8988T (cell line): ENCODE measurements at places on chromosomes 4 and X.

GRCh38 chrX:48569958-48570357, 4.3 kb upstream of the RBM3 start:
- DNase-seq, result no peak

GRCh38 chr4:159240687-159241086, 137.8 kb downstream of the RAPGEF2 start:
- no peak for DNase-seq

DNA sequence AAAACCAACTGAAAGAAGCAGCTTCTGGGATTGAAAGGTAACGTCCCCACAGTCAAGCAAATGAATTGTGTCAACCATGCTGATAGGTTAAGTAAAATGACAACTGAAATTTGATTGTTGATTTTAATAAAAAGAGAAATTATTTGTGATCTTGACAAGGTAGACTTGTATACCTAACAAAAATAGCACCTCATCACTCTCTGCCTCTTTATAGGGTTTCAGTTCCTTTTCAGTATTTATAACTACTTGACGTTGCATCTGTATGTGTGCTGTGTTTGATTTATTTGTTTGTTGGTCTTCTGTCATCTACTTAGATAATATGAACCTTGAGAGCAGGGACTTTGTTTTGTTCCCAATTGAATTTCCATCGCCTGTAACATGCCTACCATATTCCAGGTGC, 7.9 kb upstream of the PPP3CA start:
- no peak for DNase-seq

DNA sequence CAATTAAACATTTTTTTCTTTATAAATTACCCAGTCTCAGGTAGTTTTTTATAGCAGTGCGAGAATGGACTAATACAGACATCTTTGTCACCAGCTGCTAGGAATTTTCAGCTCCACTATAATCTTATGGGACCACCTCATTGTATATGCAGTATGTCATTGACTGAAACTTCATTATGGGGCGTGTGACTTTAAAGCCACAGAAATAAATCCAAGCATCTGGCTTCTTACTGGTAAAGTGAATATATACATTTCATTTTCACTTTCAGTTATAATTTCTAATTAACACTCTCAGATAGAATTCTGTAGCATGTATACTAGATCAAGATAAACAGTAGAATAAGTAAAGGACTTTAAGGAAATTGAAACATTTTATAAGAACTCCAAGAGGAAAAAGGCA, 21.9 kb downstream of the IL15 start:
- no peak for DNase-seq

- DNase-seq, result no peak
These were observed 18.1 kb upstream of the FAM241A start for GRCh38 chr4:112127048-112127637.

- DNase-seq, result no peak
These were observed 79.2 kb downstream of the RTL5 start for GRCh38 chrX:72052415-72053090.

DNA sequence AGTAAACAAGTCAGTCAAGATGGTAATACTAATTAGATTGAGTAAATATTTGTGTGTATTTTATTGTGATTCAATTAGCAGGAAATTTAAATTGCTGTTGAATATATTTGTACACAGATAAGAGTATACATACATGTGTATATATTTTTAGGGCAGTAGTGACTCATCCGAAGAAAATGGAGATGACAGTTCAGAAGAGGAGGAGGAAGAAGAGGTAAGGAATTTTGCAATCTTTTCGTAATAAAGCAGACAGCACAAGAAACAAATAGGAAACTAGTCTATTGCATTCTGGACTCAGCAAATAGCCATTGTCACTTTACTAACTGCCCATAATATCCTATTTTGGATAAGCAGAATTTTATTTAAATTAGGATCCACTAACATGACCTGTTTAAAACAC, 6.6 kb downstream of the IBSP start:
- DNase-seq, result no peak

- no peak for DNase-seq
These were observed 35.0 kb upstream of the DKK2 start for GRCh38 chr4:107071108-107071507.

DNA sequence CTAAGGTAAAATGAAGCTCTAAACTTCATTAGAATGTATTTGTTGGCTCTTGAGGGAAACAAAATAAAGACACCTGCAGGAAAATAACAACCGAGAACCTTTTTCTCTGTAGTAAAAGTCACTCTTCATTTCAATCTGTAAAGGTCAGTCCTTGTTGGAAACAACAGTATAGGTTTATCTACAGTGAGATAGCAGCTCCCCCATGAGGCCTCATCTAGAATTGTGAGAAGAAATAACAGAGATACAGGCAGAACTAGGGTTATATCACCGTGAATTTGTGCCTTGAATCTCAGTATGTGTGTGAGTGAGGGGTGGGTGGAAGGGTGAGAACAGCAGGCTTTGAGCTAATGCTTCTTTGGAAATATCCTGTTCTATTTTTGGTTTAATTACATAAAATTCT, 107.8 kb upstream of the FMR1 start:
- no peak for DNase-seq

- no peak for DNase-seq
These were observed 58.1 kb upstream of the JADE1 start for GRCh38 chr4:128751354-128751753.

GRCh38 chr4:38856524-38857337, at the start of gene TLR6:
Gene TLR6, minus strand, starts transcription at chr4:38856817. Its CDS starts 27,344 bp downstream, at chr4:38829473.
- DNase-seq, result no peak

DNA sequence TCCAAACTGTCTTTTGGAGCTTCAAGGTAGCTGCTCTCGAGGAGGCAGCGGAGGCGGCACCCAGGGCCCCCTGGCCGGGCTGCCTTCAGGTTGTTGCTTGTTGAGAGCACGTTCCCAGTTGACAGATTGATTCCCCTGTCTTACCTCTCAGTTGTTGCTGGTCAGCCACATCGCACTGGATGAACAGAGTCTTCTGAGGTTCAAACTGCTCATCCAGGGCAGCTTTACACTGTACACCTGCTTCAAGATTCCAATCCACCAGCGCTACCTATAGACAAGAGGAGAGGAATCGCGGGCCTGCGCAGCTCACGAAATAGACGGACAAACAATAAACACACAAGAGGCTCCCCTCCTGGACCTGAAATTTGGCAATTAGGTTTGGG, 497 bp downstream of the HPGD start:
- no peak for DNase-seq

DNA sequence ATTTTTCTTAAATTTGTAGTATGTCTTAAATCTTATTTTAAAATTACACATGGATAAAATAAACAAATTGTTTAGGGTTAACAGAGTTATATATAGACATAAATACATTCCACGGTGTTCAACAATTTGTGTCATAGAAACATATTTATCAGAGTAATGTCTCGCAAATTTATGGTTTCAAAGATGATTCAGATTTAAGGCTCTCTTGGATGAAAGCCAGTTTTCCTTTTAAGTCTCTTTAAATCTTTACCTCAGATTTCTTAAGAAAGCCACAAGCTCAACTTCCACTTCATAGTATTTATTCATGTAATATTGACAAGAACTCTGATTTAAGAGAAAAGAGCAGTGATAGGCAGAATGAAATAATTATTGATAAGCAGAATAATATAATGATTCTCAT, 1254.8 kb upstream of the ADGRL3 start:
- no peak for DNase-seq

- no peak for DNase-seq
These were observed 469.6 kb downstream of the PDGFC start for GRCh38 chr4:156501962-156502361.

DNA sequence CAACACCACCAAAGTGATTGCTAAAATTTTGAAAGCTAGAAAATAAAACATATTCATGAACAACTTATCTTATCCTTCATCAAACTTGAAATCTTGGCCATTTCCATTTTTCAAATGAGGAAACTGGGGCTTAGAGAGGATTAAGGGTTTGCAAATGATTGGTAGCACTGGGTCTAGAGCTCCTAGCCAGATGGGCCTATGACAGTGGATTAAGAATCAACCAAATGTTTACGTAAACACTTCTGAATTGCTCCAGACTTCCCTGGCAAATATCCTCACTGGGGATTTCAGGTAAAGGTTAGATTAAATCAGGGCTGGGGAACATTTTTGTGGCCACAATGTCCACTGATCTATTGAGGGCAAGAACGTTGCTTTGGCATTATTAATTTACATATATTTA, 241.2 kb downstream of the ANK2 start:
- no peak for DNase-seq

GRCh38 chr4:154009191-154009590, 220.3 kb upstream of the SFRP2 start:
- DNase-seq, result no peak

DNA sequence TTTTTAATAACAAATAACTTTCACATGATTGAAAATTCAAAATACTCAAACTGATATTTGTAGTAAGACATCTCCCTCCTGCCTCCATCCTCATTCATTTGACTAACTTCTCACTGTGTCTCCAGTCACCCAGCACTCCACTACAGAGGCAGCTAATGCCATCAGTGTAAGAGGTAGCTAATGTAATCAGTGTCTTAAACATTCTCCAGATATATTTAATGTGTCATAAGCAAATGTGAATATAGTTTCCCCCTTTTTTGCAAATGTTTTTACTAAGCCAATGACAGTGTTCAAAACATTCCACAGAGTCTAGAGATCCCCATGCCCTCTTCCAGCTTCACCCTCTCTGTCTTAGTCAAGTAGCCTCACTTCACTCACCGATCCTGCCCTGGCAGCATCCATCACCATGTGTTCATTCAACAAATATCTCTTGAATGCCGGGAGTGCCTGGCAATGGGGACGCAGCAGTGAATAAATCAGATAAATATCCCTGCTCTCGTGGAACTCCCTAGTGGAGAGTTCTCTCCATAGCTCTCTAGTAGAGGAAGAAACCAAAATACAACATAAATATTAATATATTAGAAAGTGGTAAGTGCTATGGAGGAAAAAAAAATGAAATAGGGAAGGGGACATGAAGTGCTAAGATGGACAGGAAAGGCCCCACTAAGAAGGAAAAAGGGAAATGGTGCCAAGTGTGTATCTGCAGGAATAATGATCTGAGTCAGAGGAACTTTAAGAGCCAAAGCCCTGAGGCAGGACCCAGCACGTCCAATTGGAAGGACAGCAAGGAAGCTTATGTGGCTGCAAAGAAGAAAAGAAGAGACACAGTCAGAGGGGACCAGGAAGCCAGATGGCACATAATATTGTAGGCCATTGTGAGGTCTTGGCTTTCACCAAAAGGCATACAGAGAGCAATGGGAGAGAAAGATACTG, 18.7 kb downstream of the SCFD2 start:
- no peak for DNase-seq

- no peak for DNase-seq
These were observed 75.2 kb downstream of the PALLD start for GRCh38 chr4:168572002-168572401.

DNA sequence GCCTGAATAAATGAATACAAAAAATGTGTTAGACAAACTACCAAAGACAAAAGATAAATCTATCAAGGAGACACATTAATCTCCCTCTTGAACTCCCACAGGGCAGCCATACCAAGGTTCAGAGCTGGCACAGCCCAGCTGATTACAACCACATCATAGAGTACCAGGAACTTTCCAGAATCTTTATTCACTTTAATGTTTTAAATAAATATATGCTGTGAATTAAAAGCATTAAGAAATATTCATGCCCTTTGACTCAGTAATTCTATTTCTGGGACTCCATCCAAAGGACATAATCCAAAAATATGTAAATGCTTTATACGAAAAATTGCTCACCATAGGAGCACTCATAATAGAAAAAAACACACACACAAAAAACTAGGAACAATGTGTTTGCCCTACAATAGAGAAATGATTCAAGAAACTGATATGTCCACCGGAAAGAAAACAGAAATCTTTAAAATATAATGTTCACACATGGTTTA, 126.0 kb downstream of the LDB2 start:
- DNase-seq, result no peak

- no peak for DNase-seq
These were observed 952.3 kb downstream of the RPA4 start for GRCh38 chrX:97835969-97836368.

- DNase-seq, result no peak
These were observed 15.4 kb downstream of the STX18 start for GRCh38 chr4:4526401-4526800.

GRCh38 chr4:124321364-124321763, 391.2 kb downstream of the ANKRD50 start:
- no peak for DNase-seq

DNA sequence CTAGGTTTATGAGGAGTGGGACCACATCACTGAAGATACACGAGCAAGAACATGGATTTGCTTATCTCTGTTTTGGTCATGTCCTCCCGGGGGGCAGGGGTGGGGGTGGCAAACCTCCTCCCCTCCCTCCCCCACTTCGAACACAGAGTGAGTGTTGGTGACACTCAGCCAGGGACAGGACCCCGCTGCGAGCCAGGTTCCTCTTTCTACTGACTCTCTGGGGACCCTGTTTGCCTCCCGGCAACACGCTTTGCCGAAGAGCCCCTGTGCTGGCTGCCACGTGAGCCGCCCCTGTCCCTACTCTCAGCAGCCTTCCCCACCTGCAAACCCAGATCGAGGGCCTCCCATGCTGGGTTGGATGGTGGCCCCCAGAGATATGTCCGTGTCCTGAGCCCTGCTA, 34.7 kb downstream of the P2RY8 start:
- DNase-seq, result no peak

GRCh38 chr4:185382754-185383153, 13.0 kb downstream of the LRP2BP start:
- no peak for DNase-seq

- DNase-seq, result no peak
These were observed 135.6 kb downstream of the TSPAN5 start for GRCh38 chr4:98522636-98523395.

- no peak for DNase-seq
These were observed 148.8 kb upstream of the MID1 start for GRCh38 chrX:10769195-10769594.
